ENCODE measurements at places on chromosomes 12 and 14.

- DNase-seq, result no peak
These were observed 347.2 kb downstream of the C12orf75 start for GRCh38 chr12:105677672-105678071.

DNA sequence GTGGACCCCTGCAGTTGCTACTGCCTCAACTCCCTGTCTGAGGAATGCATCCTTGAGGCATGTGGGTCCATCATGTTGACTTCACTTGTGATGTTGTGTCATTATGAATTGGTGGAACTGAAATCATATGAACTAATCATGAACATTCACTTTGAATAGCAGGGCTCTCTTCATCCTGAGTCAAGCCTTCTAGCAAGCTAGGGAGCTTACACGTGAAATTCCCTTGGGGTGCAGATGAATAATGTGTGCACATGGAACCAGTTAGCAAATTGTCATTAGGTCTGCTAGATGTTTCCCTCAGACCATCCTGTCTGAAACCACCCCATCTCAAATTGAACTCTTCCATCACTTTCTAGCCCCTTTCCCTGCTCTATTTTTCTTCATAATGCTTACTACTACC, 3.6 kb downstream of the COQ6 start:
- no peak for DNase-seq

GRCh38 chr12:7118881-7119280, 9.8 kb downstream of the RBP5 start:
- DNase-seq, result no peak

- DNase-seq, result no peak
These were observed 158.5 kb downstream of the ZFP36L1 start for GRCh38 chr14:68634332-68634731.

DNA sequence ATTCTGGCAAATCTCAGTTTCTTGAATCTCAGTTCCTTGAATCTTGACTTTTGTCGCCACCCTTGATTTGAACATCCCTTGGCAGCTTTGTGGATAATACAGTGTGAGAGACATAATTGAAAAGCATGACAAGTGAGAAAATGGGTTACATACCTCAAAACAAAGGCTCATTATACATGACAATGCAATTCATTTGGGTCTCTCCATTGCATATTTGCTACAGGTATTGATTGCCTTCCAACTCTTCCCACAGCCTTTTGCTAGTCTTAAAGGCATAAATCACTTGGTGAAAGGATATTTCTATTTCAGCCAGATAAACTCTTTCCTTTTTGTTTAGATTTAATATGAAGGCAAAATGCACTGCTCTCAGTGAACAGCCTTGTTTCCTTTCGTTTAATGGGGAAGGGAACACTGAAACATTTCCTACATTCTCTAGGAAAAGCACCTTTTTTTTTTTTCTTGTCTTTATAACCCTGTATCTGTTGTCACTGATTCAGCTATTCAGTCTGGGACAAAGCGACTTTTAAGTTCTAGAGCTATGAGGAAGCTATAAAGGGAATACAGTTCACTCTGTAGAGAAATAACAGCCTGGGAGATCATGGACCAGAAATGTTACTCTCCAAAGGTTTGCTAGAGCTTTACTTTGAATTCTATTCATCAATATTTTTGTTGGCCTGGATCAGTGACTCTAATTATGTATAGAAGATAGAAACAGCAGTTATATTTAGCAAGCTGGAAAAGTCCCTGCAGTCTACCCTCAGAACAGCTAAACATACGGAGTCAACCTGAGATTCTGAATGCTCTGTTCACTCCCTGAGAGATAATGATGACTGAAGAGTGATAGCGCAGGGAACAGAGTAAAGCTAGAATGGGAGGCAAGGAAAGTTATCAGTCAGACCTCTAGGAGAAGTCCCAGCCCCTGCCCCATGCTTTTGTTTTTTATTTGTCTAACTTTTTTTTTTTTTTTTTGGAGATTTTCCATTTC, 311.4 kb downstream of the RGS6 start:
- DNase-seq, result no peak

GRCh38 chr12:109418848-109419480, 58.1 kb downstream of the KCTD10 start:
- DNase-seq, result no peak

DNA sequence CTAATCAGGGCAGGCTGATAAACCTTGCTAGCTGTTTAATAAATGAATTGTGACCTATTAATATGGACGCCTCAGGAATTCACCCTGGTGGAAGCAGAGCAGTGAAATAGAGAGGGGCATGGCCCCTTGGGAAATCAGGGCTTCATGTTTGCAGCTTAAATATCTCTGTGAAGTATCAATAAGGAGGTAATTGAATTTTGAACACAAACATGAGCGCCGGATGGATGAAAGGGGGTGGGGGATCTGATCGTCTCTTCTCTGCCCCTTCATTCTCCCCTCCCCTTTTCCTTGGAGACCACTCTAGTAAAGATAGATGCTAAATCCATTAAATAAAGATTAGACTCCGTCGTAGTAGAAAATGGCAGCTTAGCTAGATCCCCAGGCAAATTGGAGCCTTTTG, 70.5 kb downstream of the LIN52 start:
- no peak for DNase-seq

DNA sequence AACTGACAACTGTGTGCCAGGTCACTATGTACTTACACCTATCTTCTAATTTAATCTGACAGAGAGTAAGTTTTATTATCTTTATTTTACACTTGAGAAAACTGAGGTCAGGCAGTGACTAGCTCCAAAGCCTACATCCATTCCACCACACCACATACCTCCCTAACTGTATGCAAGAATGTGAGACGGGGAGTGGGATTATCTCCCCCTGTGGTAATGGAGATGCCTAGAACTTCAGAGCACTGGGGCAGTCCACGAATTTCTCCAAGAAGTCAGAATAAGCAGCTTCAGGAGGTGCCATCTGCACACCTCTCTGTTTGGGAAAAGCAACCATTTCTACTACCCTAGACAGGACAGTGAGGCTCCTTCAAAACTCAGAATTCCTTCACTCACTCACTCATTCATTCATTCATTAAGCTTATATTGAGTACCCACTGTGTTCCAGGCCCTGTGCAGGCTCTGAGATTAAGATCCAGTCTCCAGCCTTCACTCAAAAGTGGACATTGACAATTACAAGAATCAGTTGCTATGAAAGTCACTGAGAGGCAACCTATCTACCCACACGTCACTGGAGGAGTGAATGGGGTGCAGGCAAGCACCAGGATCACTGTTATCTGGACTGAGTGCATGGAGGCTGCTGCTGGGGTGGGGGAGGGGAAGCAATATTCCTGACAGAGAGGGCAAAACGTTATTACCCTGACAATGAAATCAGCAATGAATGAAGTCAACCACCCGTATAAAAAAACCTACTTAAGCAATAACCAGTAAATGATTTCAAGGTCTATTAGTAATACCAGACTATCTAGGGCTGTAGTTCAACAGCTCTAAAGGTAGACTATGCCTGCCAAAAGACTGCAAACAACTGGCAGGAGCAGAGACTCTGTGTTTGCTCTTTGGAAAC, 18.0 kb downstream of the SLC7A7 start:
- no peak for DNase-seq

DNA sequence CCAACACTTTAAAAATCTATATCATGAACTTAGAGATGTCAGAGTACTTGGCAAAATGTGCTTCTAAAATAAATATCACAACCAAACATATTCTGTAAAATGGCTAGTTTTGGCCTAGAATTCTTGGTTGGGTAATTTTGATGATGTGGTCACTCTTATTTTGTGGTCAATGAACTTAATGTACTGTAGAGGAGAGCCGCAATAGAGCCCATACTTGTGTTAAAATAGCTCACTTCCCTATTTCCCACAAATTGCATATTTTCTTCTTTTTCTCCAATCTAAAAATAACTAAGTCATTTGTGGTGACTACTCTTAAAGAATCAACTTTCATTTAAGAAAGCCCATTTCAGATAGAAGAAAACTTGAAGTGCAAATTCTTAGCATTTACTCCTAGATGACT, 619.4 kb downstream of the CCER1 start:
- no peak for DNase-seq

- DNase-seq, result no peak
These were observed 136.7 kb upstream of the FBXO33 start for GRCh38 chr14:39568809-39569538.

GRCh38 chr12:93592641-93593406, 20.3 kb downstream of the SOCS2 start:
- no peak for DNase-seq

- no peak for DNase-seq
These were observed 2.3 kb upstream of the GLIPR1 start for GRCh38 chr12:75478116-75478794.

DNA sequence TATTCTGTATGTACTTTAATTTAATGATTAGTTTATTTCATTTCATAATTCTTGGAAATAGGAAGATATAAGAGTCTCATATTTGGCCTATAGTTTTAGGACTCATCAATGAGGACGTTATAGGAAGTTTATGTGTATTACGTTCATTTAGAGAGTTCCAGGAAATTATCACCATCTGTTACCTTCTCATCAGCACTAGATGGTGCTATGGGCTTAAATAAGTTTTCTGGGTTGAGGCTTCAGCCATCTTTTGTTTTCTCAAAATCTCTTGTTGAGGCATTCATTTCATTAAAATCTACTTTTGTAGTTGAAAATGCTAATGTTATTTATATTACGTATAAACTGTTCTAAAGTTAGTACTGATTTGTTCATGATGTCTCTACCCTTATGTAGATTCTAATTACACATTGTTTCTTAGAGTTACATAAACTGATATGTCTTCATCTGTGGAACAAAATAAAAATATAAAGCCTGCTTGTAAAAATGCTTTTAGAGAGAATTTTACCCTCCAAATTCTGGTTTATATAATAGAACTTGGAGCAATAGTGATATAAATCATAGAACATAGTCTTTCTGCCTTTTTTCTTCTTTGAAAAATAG, 89.2 kb downstream of the CFAP54 start:
- peak; percentile 9 for DNase-seq

DNA sequence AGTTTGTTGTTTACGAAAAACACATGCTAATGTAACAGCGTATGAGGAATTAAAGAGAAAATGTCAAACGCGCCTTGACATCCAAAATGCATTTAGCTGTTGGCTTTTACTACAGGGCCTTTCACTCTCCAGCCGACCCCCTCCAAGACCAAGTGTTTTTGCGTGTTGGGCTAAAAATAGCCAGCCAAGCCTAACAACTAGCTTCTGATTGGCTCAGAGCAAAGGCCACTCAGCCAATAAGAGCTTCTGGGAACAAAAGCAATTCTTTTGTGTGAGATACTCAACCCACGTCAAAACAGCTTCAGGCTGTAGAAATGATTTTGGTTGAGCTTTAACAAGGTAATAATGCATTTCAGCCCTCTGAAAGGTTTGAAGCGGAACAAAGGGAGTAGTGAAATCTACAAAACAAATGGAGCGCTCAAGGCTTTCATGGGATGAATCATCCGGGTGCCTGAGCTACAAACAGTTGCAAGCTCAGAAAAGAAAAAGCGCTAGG, 198.7 kb upstream of the DCN start:
- no peak for DNase-seq

DNA sequence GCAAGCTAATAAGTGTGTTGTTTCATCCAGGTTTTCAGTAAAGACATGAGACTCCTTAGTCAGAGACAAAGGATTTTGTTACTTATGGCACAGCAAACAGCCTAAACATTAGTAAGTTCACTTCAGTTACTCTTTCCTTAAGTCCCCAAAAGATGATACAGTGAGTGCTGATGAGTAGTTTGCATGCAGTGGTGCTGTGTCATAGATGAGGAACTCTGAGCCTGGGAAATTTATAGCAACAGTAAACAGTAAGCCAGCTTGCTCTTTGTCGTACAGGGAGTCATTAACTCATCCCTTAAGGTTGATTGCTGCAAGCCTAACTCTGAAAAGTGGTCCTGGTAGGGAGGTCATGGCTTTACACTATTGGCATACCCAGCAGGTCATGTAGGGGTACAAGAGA, 208.6 kb upstream of the OR4E1 start:
- DNase-seq, result no peak
